ENCODE measurements at places on chromosomes 7 and 10.
A peak's percentile ranks its signal among the peaks of the same experiment; 100 is the strongest.

DNA sequence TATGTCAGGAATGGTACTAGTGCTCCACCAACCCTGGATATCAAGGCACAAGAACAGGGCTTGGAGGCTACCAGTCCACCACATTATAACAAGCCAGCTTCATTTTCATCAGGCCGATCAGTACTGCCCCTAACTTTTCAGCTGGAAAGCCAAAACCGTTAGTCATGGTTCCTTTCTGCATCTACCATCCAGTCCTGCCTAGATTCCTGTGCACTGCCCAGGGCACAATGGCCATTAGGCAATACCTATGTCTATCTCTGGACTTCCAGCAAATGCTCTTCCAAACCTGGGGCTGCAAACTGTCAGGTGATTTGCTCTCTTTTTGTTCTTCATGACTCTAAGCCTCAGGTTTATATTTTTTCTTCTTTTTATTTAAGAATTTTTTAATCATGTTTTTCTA, 937.7 kb downstream of the SORCS1 start:
- DNase-seq, result no peak

DNA sequence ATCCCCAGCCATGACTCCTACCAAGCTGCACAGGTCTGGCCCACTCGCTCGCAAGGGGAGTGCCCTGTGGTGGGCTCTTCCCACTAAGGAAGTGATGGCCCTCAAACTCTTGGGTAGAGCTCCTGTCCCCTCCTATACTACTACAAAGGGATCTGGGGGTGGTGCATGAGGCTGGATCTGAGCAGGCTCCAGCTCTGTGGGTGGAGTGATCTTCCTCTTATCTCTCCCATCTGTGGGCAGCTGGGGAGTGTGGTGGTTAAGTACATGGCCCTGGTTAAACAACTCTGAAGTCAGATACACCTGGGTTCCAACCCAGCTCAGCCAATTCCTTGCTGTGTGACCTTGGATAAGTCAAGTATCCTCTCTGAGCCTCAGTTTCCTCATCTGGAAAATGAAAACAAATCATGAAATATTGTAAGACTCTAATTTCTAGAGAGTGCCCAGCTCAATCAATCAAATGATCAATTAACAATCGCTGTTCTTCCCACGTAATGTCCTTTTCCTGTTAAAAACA, 17.4 kb downstream of the DDIT4 start:
- DNase-seq, result peak; percentile 44

DNA sequence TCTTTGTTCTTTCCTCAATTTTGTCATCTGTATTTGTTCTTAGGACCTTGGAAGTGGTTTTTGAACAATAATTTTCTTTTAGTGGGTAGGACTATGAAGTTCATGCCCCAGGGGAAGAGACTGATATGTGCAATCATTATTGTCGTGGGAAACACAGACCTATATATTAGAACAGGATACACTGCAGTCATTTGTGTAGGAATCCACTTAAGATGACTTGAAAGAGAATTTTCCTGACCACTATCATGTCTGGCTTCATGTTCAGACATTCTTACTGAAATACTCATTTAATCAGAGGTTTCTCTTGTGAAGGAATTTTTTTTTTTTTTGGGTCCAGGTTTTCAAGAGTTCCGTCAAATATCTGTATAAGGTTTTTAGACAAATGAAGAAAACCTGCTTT, 163.6 kb downstream of the SUGCT start:
- DNase-seq, result no peak

DNA sequence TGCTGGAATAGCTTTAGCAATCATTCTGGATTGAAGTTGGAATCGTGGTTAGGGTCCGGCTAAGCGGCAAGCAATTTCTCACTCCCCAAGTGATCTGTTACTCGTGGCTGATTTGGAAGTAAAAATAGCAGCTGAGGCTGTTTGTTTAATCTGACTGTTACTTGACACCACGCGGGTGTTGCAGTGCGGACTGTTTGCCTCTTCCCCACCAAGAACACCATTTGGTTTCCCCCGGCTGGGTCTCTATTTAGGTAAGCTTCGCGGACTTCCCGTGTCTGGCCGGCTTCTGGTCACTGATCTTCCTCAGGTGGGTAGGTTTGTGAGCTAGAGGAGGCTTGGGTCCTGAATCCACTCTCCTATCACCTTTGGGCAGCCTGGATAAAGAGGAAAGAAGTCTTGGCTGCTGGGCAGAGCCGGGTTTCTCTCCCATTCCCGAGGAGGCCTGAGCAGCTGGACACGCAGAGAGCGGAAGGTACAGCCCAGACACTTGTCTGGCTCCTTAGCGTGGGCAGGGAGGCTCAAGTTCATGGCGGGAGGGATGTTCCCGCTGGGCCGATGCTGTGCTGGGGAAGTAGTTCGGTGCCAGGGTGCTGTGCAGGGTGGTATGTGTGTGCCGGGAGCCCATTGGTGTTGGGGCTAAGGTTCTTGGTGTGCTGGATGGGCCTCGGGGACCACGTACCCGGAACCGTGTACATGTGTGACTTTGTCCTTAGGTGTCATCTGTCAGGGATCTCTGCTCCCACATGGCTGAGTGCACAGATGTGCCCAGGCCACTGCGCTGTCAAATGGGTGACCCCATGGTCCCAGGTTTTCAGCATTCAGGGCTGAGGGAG, at the start of gene C10orf71:
C10orf71 (plus strand) TSS at position 188 of the 833 bp plus-strand sequence. CDS start 23,376 bp downstream, outside the sequence.
- no peak for DNase-seq

DNA sequence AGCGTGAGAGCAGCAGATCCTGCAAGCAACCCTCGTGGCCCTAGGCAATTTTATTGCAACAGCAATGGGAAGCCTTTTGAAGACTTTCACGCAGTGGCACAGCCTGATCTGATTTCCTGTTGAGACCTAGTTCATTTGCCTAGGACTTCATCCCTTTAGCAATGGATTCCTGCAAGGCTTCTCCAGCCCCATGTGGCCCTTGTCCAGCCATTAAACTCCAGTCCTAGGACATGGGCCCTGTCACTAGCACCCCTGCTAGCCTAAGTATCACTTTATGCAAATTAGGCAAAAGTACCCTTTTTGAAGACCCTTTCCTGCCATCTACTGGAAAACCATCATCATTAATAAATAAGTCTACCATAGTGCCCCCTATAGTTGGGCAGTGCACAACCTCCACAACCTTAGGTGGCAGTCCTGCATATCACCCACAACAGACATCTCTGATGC, 379.4 kb downstream of the GALNT17 start:
- DNase-seq, result no peak
